ENCODE measurements at places on chromosomes 3 and 15.

DNA sequence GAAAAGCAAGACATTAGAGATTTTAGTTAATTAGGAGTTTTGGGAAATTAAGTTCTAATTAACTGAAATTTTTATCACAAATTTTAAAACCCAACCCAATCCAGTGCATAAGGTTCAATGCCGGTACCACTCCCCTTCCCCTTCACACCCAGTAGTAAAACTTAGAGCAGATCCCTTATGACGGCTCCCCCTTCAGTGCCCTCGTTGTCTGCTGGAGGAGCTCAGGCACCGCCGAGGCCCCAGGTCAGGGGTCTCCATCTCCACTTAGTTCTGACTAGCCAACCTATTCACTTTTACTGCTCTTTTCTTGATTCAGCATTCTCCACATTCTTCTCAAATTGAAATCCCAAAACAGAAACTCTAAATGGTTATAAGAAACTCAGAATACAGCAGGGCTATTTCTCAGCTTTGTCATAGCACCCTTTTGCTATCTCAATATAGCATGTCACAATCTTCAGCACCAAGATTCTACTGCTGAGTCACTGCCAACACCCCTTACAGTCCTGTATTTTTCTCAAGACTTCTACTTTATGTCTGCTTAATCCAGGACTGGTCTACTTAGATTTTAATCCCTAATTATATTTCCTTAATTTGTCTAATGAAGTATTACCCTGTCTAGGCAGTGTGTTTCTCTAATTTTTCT is 39.8 kb downstream of the TUBGCP4 start:
- no peak for DNase-seq

DNA sequence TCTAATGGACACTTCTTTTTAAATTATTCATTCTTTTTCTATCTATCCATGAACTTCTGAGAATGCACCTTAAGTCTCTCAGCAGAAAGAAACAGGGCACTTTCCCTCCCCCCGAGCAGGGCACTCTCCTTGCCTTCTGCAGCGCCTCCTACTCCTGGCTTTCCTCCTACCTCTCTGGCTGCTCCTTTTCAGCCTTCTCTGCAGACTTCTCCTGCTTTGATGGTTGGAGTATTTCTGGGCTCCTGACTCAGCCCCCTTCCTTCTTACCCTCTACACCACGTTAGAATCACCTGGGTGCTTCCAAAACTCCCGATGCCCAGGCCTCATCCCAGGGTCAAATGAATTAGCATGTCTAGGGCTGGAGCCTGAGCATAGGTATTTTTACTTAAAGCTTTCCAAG is 3.4 kb downstream of the SCN5A start:
- DNase-seq: peak; percentile 0

GRCh38 chr3:174846055-174846454 is 13.1 kb upstream of the NAALADL2 start:
- DNase-seq: no peak

GRCh38 chr3:99967796-99968195 is 146.5 kb downstream of the FILIP1L start:
- DNase-seq: no peak

- no peak for DNase-seq
These were observed 182.5 kb downstream of the FOXP1 start for GRCh38 chr3:71400986-71401451.

DNA sequence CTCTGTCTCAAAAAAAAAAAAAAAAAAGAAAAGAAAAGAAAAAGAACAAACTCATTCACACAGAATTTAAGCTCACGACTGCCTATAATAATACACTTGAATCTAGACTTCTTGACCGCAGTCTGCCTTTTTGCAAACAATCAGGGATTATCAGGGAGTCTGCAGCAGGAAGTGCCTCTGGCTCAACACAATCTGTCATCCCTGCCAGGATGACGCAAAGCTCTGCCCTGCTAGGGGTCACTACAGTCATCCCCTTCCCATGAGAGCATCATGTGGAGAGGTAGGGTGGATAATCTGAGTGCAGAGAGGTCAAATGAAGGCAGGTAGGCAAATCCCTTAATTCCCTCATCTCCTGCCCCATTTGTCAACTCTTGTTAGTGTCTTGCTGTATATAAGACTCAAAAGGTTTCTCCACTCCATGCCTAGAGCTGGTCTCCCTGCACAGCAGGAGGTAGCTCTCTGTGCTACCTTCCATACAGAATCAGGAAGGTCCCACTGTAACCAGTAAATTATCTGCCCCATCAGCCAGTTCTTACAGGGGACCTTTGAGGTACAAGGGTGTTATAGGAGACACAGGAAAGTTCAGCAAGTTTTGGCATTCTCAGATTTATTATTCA is 4.2 kb downstream of the UBAP1L start:
- DNase-seq: peak; percentile 20

DNA sequence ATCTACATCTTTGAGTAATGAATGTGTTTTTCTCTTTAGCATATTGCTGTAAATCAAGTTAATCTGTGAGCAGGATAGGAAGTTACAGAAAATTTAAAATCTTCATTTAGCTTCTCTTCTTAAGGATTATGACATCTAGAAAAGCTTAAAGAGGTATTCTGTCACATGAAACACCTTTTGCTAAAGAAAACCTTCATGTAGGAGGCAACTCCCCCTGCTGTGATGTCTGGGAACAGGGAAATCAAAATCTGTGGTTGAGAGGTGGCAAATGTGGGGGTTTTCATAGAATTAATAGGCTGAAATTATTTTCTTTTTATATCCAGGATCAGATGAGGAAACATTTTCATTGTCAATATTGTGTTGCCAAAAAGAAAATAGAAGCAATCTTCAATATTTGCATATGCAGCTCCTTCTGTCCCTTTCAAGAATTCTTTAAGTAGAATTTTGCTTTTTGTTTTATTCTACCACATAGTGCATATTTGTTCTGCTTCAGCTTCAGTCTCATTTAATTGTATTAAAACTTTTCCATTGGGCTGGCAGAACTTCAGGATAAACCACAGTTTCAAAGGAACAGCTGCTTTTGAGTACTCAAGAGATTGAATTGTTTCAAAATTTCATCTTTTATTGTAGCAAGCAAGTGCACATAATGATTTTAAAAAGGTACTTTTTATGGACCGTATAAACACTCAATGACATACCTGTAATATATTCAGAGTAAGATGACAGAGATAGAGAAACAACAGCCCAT is 128.4 kb downstream of the RAP2B start:
- DNase-seq: no peak

DNA sequence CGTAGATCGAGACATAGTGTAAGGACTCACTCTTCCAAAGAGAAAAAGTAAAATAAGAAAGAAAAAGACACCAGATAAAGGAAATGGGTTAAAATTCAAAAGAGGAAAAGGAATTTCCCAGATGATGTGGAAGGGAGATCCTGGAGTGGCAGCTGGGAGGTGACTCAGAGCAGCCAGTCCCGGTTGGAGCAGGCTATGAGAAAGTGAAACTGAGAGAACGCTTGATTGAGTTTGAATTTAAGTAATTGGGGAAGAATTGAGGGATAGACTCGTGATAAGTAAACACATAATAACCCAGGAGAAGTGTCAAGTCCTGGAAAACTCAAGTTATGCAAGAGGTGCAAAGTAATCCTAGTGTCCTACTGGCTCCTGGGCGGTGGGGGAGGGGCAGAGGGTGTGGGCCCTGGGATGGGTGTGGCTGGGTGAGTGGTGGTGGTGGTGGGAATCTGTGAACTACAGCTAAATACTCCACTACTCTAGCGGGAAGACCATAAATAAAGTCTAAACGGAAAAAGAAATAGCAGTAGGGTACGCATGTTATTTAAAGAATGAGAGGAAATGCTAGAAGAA is 1.2 kb downstream of the PRR20G start:
- no peak for DNase-seq

- DNase-seq: no peak
These were observed 222.2 kb downstream of the EPHB1 start for GRCh38 chr3:135017003-135017893.

GRCh38 chr3:175777495-175777894 is 918.4 kb downstream of the NAALADL2 start:
- no peak for DNase-seq

Measured in retina (tissue), 1 donor.